Kidney capillary endothelial cell (primary cell): ENCODE measurements at places on chromosomes 1 and 21.
A peak's percentile ranks its signal among the peaks of the same experiment; 100 is the strongest.

- DNase-seq: no peak
Measured at GRCh38 chr1:44040846-44041245, 9.6 kb upstream of the SLC6A9 start.

DNA sequence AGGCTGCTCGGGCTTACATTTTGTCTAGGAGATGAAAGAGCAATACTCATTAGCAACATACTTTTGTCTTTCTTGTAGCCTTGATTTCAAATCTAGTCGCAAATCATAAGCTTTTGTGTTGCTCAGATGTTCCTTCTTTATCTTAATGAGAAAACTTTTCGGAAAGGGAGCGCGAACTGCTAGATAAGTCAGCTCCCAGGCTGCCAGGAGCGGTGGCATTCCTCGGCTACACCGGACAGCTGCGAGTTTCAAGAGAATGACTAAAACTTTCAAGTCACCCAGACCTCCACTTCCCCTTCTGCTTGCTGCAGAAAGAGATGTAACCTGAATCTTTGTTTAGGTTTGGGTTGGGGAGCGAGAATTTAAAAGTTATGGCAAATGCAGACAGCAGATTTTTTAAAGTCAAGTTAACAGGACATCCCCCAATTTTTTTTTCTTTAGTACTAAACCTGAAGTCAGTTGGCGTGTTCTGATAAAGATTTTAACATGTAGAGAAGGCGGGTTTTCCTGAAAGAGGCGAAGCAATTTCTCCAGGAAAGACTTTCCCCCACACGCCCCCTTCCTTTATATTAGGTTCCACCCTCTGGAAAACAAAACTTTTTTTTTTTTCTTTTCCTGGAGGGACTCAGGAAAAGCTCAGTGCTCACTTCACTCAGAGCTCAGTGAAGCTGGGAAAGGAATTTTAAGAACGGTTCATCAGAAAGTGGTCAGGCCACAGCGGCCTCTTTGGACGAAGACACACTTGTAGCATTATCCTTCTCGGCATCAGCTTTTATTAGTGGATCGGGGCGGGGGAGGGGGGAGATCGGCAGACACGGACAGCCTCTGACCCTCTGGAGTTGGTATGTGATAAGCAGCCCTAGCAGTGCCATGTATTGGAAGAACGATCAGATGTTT, at the start of gene LHX8:
TSS of gene LHX8 (plus strand) at position 639 of the 897 bp plus-strand sequence. CDS start 2,227 bp downstream, outside the sequence.
- DNase-seq: no peak

DNA sequence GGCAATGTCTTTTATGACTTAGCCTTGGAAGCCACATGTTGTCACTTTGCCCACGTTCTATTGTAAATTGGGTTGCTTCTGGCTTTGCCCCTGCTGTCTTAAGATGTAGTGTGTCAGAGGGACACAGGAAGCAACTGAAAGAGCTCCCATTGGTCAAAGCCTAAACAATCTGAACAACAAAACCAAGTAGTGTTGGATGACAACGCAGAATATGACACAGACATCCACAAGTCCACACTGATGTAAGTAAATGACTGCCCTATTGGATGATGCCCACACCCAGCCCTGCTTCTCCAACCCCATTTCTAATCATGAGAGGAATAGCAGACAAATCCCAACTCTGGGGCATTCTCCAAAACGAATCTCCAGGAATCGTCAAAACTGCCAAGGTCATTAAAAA, 50.7 kb downstream of the ELF3 start:
- no peak for DNase-seq

- peak; percentile 42 for DNase-seq
Measured at GRCh38 chr1:2314803-2315673, 76.3 kb downstream of the MORN1 start.

- no peak for DNase-seq
Measured at GRCh38 chr1:184558691-184559090, 171.9 kb downstream of the C1orf21 start.

- no peak for DNase-seq
Measured at GRCh38 chr1:156070548-156070947, 9.6 kb downstream of the RAB25 start.

- no peak for DNase-seq
Measured at GRCh38 chr1:108718927-108719655, 6.4 kb downstream of the FNDC7 start.

DNA sequence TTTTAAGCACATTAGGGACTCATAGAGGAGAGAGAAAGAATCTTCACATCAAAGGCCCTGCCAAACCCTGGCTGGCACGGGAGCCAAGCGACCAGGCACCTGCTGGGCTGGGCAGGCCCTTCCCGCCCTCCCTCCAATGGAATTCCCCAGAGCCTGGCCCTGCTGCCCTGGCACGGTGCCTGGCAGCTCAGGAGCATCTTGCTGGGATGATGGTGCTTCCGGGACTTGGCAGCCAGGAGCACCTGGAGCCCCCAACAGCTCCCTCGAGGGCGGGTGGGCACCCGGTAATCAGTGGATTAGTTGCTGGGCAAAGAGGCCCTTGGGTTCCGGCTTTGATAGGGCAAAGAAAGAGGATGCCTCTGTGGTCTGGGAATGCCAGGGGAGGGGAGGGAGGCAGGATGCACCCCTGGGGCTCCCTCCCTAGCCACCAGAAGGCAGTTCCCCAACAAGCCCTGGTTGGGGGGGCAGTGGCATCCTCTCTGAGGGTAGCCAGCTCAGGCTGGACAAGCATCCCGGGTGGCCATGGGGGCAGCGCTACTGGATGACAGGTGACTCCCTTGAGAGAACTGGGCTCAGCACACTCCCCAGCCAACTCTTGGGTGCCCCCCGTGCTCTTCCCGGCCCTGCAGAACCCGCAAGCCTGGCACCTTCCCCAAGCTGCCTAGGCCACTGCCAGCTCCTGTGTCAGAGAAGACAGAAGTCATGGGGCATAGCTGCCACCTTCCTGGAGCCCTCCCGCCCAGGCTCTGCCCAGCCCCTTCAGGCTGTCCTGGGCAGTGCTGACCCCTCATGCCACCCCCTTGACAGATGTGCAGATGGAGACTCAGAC, 26.4 kb downstream of the KRTAP10-1 start:
- DNase-seq: no peak

- no peak for DNase-seq
Measured at GRCh38 chr1:19395678-19396192, 83.6 kb downstream of the SLC66A1 start.

GRCh38 chr1:160056648-160057169, 13.3 kb downstream of the KCNJ10 start:
- no peak for DNase-seq

DNA sequence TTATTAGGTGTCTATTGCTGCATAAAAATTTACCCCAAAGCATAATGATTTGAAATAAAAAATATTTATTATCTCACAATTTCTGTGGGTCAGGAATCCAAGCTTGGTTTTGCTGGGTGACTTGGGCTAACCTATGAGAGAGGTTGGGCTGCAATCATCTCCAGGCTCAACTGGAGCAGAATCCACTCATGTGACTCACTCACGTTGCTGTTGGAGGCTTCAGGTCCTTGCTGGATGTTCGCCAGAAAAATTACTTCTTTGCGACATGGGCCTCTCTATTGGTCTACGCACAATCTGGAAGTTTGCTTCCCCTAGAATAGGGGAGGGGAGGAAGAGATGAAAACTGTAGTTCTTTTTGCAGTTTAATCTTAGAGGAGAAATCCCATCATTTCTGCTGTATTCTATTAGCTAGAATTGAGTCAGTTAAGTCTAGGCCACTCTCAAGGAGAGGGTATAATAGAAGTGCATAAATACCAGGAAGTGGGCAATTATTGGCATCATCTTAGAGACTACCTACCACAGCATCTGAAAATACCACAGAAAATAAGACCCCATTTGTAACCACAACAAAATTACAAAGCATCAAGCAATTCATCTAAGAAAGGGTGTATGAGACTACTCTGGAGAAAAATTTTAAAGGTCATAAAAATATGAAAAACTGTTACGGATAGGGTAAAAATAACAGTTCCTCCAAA, 5.7 kb upstream of the FASLG start:
- DNase-seq: no peak

- DNase-seq: no peak
Measured at GRCh38 chr1:43280692-43281091, 4.7 kb downstream of the C1orf210 start.

DNA sequence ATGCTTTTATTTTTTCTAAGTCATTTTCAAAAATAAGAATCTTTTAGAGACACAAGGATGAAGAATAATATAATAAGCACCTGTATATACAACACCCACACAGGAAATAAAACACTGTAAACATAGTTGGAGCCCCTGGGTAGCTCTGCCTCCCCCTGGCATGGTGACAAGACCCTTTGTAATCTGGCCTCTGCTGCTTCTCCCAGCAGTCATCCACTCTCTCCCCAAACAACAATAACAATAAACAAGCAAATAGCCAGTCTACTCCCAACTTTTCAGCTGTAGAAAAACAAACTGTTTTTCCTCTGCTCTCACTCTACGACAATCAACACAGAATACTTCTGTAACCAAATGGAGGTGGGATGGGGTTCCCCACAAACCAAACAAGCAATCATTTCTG, 110.1 kb downstream of the CSMD2 start:
- DNase-seq: no peak

- DNase-seq: peak; percentile 44
Measured at GRCh38 chr1:159469921-159470533, 30.5 kb downstream of the OR10J1 start.

DNA sequence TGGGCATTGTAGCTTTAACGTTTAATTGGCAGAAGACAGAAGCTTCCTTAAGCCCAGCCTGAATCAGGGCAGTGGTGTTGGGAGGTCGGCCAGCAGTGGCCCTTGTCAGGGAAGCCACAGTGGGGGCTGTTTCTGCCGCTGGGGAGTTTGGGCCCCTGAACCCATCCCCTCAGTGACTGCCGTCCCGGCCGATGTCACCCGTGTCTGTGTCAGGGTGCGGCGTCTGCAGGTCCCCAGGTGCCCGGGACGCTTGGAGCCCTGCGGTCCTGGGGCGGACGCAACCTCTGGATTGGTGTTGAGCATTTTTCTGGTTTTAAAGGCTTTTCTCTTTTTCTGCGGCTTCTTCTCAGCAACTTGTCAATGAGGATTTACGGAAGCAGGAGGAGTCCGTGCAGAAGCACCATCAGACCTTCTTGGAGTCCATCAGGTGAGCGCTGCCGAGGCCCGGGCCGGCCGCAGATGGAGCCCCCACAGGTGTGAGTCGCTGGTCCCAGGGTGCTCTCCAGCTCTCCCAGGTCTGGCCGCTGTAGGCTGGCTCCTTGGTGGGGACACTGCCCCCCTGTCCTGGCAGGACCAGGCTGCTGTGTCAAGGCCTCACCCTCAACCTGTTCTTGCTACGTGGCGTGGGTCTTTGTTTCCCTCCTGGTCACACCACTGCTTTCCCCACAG, 2.3 kb downstream of the ATAD3C start:
- no peak for DNase-seq

GRCh38 chr21:38709876-38710275, 95.9 kb upstream of the ETS2 start:
- no peak for DNase-seq
